Stimulated activated CD8-positive, alpha-beta memory T cell treated with anti-CD3 and anti-CD28 coated beads, Interleukin-4, amount 100 ng/mL, for 1 hour (primary cell): ENCODE measurements at places on chromosomes 12 and 14.

DNA sequence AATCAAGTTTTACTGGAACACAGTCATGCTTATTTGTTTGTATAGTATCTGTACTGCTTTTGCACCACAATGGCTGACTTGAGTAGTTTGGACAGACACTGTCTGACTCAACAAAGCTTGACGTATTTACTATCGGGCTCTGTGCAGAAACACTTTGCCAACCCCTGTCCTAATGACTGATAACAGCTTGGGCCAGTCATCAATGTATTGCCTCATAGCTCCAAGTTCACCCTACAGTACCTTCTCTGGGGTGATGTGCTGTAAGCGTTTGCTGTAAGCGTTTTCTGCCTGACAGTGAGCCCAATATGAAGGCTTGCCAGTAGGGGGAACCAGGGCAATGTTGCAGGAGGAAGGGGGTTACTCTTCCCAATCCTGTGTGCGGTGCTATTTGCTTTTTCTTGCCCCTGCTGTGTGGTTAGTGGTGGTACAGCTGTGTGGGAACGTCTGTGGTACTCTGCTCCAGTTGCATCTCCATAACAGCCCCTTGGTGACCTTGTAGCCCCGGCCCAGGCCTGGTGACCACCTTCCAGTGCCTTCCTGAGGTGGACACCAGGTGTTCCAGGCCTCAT lies 5.4 kb upstream of the CCDC177 start:
- DNase-seq: no peak

DNA sequence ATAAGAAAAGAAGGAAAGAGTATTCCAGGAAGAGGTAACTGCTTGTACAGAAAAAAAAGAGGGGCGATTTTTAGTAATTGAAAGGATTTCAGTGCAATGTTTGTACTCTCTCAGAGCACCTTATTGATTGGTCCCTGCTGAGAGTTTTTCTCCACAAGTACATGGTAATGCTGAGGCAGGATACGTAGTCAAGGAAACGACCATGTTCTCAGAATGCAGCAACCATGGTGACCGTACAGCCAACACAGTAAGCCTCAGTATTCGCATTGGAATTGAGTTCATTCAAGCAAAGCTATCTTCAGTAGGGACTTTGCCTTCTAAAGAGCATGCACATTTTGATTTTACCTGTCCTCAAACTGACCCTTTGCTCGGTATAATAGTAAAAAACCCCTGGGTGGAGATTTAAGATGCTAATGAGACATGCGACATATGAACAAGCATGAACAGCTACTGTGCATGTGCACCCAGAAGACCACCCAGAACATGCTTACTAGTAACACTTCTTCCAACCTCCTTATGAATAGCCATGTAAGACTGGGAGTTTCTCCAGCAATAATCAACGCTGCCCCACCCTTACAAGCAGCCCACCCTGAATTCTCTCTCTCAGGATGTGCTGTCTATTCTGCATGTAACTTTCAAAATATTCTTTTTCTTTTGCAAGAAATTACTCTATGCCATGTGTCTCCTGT lies 6.2 kb upstream of the SLC41A2 start:
- DNase-seq: no peak

DNA sequence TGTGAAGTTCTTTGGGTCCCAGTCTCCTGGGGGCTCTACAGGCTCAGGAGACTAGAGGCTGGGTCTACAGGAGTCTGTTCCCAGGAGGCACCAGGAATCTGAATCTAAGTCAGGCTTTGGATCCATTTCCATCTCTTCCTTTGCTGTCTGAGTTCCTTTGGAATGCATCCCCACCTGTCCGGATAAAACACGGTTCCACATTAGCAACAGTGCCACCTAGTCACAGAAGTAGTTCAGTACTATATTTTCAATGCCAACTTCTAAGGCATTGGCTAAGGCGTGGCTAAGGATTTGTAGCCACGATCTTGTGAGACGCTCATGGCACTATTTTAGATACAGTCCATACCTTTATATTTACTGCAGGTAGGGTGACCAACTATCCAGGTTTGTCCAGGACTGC lies 15.1 kb downstream of the ZC2HC1C start:
- no peak for DNase-seq

DNA sequence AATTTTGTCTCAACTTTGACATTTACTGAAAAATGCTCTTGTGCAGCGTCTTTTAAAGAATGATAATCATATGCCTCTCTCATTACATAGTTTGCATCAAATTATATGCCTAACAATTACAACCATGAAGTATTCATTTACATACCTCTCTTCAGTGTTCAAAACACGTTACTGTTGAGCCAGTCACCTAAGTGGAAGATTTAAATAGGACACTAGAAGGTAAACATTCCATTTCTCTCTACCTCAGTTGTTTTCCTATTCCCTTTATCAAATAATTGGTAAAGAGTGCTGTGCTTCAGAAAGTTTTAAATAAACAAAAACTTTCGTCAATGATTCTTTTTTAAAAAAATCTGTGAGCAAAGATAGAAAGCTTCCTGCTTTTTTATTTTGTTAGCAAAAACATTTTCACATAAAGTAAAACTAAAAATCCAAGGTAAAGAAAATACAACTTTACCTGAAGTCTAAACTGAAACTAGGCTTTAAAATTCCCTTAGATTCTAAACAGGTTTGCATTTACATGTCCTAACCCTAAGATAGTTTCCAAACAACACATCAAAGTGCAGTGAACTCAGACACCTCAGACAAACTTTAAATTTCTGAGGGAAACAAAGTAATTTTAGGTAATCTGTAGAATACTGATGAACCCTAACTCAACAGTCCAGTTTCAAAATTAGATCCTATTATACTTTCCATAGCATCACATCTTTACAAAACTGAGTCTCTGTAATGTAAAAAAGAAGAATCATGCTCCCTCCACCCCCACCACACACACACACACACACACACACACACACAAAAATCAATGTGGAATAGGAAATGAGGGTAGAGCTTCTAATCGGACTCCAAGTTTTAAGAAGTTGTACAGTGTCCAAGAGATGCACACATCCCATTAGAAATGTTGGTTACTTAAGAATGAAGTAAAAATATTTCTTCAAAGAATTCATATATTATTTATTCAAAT lies 46.2 kb downstream of the PAWR start:
- no peak for DNase-seq

GRCh38 chr14:70908935-70909641 lies 1.8 kb downstream of the PCNX1 start:
- DNase-seq: no peak

GRCh38 chr14:31937730-31938346 lies 139.3 kb upstream of the ARHGAP5 start:
- peak; percentile 34 for DNase-seq

GRCh38 chr14:65042731-65043372 lies 56.2 kb downstream of the FNTB start:
- DNase-seq: no peak

- no peak for DNase-seq
Measured at GRCh38 chr12:2363836-2364609, 311.2 kb downstream of the CACNA1C start.

DNA sequence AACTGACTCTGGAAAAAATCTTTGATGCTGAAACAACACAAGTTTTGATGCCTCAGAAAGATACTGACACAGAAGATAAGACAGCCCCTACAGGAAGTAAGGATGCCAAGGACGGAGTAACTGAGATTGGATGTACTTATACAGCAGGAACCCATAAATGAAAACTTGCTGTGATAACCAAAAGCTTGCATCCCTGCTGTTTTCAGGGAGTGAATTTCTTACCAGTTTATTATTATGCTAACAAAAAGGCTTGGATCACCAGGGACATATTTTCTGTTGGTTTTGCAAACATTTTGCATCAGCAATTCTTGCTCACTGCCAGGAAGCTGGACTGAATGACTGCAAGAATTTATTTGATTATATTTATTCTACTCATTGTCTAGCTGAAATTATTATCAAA lies 197.7 kb downstream of the NAV3 start:
- DNase-seq: no peak

DNA sequence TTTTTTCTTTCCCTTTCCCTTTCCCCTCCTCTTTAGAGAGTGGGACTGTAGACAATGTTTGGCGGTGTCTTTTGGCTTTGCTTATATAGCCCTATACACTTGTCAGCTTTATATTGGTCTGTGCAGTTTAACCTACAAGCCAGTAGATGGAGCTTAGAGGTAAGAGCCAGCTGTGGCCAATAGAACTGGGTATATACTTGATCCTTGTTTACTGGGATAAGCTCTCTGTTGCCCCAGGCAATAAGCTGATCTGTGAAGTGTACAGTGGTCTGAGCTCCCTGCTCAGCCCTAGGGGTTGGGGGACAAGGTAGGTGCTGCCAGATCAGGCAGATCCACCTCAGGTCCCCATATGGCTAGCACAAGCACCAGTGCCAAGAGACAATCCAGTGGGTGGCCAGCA lies 434.1 kb downstream of the NOVA1 start:
- DNase-seq: no peak

- no peak for DNase-seq
Measured at GRCh38 chr12:69810870-69811498, 14.0 kb upstream of the MYRFL start.

- DNase-seq: no peak
Measured at GRCh38 chr12:53292426-53292825, 2.9 kb upstream of the PFDN5 start.

GRCh38 chr14:103002578-103003350 lies 54.6 kb downstream of the CDC42BPB start:
- DNase-seq: no peak

DNA sequence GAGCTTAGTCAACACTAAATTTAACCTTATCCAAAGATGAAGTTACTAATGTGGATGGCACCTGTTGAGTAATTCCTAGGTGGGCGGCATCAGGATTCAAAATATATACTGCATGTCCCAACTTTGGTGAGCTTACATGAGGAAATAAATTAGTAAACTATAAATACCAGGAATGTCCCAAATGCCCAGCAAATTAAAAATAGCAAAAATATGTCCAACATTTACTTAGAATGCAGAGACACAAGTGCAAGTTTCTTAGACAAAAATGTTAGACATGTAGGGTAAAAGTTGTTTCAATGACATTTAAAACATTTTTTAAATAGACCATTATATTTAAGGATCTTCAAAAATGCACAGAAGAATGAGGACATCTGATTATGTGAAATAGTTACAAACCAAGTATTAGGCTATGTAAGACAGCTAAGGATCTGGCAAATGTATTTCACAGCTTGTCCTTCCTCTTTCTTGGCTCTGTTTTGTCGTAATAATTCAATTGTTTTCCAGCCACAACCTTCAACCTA lies 115.9 kb downstream of the NAV3 start:
- no peak for DNase-seq

GRCh38 chr12:5996459-5996858 lies 51.4 kb upstream of the ANO2 start:
- no peak for DNase-seq

DNA sequence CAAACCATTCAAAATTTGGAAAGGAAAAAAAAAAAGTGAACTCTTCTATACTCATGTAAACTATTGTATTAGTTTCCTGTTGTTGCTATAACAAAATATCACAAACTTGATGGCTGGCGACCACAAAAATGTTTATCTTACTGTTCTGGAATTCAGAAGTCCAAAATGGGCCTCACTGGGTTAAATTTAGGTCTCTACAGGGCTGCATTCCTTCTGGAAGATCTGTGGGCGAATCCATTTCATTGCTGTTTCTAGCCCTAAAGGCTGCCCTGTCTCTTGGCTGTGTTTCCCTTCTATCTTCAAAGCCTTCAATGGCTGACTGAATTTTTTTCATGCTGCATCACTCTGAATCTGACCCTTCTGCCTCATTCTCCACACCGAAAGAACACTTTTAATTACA lies 105.1 kb upstream of the NAV3 start:
- no peak for DNase-seq

- no peak for DNase-seq
Measured at GRCh38 chr14:94971750-94972149, 185.6 kb downstream of the DICER1 start.

DNA sequence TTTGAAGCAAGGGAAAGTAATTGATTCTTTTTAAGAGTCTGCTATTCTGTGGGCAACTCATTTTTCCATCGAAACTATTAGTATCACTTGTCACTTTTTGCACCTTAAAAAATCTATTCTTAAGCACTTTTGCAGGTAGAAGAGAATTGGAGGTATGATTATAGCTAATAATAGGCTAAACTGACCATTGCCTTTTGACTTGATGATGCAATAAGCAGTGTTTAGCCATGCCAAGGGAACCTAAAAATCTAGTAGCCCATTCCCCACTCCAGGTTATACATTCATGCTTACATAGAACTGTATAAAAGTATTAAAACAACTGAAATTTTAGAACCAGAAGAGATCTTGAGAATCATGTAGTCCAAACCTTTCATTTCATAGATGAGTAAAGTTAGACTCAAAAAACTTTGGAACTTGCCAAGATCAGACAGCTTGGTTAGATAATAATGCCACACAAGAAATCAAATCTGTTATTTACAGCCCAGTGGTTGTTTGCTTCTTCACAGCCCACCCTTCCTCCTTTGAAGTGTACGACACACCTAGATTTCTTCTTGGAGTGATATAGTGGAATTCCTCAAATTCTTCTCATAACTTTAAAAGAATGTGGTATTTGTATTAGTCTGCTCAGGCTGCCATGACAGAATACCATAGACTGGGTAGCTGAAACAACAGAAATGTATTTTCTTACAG lies 21.7 kb upstream of the GARIN2 start:
- no peak for DNase-seq

- DNase-seq: no peak
Measured at GRCh38 chr14:51792809-51793208, 67.6 kb upstream of the GNG2 start.

- no peak for DNase-seq
Measured at GRCh38 chr14:78141590-78141989, 28.6 kb upstream of the NRXN3 start.

DNA sequence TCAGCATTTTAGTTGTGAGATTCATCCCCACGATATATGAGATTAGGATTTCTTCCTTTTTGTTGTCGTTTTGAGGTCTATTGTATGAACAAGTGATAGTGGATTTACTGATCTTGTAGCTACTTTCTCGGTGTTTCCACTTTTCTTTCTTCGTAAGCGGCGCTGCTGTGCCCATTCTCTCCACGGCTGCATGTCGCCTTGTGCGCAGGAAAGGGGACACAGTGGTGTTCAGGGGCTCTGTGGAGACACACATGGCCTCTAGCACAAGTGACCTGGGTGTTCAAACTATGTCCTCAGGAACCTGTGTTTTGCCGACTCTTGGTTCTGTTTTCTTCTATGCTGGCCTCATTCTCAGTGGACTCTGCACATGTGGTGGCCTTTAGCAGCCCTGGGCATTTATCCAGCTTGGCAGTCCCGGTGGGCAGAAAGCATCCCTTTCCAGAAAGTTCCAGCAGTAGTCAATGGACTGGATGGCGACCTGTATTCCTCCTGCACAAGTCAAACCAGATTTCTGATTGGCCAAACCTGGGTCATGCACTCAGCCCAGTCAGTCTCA lies 18.7 kb downstream of the CKAP4 start:
- DNase-seq: no peak

- DNase-seq: no peak
Measured at GRCh38 chr14:49615776-49616175, 4.7 kb downstream of the RPL36AL start.

GRCh38 chr14:104280085-104280901 lies 141.9 kb downstream of the KIF26A start:
- DNase-seq: no peak

GRCh38 chr12:25502118-25502517 lies 51.0 kb downstream of the LMNTD1 start:
- DNase-seq: no peak
